ENCODE measurements at places on chromosomes 6 and 20.

DNA sequence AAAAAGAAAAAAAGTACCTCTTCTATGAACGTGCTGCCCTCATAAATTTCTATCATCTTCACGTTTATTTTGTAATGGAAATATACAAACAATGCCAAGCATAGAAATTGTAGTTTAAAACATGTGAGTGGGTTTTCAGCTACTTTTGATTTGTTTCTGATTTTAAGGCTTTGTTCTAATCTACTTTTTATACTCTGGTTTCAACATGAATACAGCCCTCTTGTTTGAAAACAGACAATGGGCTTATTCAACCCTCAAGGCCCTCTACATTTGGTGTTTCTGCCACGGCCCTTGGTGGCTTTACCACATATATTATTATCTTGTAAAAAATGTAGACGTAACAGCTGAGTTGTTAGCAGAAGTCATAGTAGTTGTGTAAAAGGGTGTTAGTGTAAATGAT lies 153.9 kb downstream of the SOX4 start:
- H3K4me3 ChIP-seq: peak overlapping the region; percentile 62
- DNase-seq: no peak
- H3K27me3 ChIP-seq: no peaks in the 10 kb centered on the region
- H3K4me1 ChIP-seq: peaks cover 67% of the 10 kb centered on the region

DNA sequence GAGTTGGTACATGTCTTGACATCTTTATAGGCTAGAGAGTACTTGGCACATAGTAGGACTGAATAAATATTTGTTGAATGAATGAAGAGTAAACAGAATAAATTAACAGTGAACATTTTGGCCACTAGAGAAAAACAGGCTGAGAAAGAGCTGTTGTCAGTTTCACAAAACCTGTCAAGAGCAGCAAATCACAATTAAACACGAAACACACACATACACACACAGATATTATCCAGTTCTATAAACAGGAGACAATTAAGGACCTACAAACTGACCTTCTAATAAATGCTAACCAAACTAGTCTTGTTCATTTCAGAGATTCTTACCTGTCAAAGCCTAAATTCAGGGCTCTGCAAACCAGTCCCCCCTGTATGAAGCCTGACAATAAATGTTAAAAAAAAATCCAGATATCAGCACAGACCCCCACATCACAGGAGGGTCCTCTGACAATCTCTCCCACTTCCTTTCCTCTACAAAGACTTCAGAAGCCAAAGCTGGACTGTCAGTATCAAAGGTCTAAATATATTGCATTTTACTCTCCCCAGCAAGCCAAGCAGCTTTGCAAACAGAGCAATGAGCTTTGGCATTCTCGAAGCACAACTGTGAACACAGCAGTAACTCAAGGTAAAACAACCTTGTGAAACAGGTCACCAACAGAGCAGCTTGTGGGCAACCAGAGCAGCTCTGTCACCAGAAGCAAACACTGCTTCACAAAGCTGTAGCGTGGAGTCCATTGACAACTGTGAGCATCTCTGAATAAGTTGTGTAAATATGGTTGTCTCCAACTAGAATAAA lies 229.9 kb downstream of the TBXT start:
- H3K4me1 ChIP-seq: peaks cover 8% of the 10 kb centered on the region
- H3K4me3 ChIP-seq: no peak overlapping the region
- peaks cover 33% of the 10 kb centered on the region for H3K27me3 ChIP-seq
- H3K36me3 ChIP-seq: no peaks in the 10 kb centered on the region

- H3K27ac ChIP-seq: no peak overlapping the region
- peaks cover 11% of the 10 kb centered on the region for H3K27me3 ChIP-seq
- no peak for DNase-seq
- peaks cover 7% of the 10 kb centered on the region for H3K4me1 ChIP-seq
- H3K36me3 ChIP-seq: peaks cover 5% of the 10 kb centered on the region
Observed at GRCh38 chr6:14026831-14027539, 90.6 kb upstream of the CD83 start.

DNA sequence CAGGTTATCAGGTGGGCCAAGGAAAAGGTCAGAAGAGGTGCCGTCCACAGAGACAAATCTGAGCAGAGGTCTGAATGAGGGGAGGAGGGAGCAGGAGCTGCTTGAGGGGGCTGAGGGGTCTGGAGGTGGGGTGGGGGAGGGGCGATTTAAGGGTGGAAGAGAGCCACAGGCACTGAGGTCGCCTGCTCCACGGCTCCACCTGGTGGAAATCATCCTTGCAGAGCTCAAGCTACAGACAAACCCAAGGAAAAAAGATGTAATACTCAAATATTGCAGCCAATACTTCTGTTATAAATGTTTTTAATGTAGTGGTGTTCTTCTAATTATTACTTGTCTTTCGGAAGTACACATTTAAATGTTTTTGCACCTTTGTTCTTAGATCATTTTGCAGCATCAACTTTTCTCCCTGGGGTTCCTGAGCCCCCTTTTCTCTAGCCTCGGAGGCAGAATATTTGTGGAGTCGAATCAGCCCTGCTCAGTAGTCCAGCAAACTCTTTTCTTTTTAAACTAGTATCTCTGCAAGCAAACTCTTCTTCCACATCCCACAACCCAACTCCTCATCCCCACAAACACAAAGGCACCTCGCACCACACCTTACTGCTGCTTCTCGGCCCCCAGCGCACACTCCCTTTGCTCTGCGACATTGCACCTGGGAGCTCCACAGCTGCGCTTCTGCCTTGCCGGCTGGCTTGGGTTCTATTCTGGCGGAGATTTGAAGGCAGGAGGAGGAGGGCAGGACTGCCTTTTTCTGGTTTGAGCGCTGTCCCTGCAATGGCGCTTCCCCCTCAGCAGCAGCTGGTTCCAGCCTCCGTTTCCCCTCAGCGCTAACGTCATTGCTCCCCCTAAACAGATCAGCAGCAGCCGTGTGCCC lies 51.0 kb upstream of the TFAP2A start:
- no peaks in the 10 kb centered on the region for H3K36me3 ChIP-seq
- no peak overlapping the region for H3K4me3 ChIP-seq
- H3K27ac ChIP-seq: no peak overlapping the region
- H3K4me1 ChIP-seq: peaks cover 13% of the 10 kb centered on the region

GRCh38 chr6:107821591-107821990 lies 2.5 kb downstream of the SCML4 start:
- peaks cover 6% of the 10 kb centered on the region for H3K27me3 ChIP-seq
- DNase-seq: no peak
- peaks cover 62% of the 10 kb centered on the region for H3K4me1 ChIP-seq
- H3K4me3 ChIP-seq: no peak overlapping the region
- H3K27ac ChIP-seq: peak overlapping the region; percentile 25

DNA sequence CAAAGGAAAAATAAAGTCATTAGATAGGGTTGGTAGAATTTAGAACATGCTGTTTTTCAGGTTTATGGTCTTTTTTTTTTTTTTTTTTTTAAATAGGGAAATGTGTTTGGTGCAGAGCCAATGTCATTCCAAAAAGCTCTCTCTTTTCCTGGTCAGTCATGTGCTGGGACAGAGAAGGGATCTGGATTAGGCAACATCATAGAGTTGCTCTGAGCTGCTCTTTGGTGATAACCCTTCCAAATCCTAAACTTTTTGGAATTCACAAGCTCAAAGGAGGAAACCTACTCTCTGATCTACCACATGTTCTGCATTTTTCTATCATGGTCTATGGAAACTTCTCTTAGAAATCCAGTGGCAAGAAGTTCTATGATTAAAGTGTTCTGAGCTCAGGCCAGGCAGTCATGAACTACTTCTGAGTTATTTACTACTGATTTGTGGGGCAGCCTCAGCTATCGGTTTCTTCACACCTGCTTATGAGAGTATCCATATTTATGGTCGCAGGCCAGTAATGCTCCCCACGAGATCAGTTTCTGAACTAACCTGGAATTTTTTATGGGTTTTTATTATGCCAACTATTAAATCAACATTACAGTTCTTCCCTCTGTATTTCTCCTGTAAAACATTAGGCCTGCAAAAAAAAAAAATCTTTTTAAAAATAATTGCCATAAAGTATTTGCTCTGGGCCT lies 4.8 kb downstream of the EDN1 start:
- peaks cover 37% of the 10 kb centered on the region for H3K27me3 ChIP-seq
- no peak overlapping the region for H3K4me3 ChIP-seq
- no peak for DNase-seq
- peaks cover 36% of the 10 kb centered on the region for H3K4me1 ChIP-seq

All from nephron progenitor cell (in vitro differentiated cells).